ENCODE measurements at places on chromosomes 16 and 17.
A peak's percentile ranks its signal among the peaks of the same experiment; 100 is the strongest.

- DNase-seq, result no peak
Observed at GRCh38 chr17:17994271-17995069, 21.8 kb downstream of the DRC3 start.

- DNase-seq, result no peak
Observed at GRCh38 chr16:47643323-47644000, 182.3 kb downstream of the PHKB start.

DNA sequence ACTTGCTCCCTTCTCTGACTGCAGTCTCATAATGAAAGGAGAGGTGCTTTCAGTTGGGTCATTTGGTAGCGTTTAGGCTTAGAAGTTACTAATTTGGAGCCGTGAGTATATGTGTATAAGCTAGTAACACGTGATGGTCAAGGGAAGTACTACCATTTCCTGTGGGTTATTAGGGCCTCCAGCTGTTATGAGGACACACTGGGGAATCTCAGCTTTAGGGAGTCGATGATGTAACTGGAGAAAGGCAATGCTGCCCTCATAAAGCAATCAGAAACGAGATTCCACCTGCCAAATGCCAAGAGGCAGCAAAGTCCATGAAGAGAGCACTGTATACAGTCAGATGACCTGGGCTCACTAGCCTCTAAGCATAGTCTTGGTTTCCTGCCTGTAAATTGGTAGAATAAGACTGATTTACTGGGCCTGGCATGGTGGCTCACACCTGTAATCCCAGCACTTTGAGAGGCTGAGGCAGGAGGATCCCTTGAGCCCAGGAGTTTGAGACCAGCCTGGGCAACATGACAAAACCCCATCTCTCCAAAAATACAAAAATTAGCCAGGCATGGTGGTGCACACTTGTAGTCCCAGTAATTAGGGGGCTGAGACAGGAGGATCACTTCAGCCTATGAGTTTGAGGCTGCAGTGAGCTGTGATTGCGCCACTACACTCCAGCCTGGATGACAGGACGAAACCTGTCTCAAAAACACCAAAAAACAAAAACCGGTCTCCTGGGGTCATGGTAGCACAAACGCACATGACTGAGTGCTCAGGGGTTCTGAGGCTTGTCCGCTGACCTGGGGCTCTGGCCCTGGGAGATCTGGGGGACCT lies 53.0 kb downstream of the SF3B3 start:
- no peak for DNase-seq

DNA sequence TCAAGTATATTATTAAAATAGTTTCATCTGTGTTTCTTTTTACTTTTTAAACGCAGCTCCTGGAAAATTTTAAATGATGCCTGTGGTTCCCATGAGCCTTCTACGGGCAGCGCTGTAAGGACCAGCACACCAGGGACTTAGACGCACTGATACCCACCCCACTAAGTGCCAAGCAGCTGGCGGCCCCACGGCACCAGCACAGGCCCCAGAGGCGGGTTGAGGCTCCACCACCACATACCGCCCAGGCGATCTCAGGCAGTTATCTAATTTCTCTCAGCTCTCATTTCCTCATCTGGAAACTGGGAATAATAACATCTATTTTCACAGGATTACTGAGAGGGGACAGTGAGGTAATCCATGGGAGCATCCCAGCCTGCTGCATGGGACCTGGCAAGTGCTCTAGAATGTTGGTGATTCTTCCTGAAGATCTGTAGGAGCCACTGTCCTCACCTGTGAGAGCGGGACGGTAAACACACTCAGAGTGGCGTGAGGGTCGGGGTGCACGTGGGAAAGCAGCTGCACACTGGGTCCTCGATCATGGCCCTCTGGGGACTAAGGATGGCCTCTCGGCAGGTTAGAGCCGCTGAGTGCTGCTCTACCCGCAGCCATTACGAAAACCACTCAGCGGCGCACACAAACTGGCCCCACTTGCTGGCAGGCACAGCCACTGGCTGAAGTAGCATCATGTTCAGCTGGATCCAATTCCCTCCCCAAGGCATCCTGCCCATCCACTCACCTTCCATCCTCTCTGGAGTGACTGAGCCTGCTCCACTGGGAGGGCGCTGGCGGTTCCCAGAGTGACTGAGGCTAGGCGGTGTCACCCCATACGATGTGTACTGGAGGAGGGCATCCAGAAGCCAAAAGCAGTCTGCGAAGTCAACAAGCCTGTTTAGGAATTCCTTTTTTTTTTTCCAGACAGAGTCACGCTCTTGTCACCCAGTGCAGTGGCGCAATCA lies 17.6 kb upstream of the SLC38A8 start:
- DNase-seq, result no peak

GRCh38 chr17:27414271-27414670 lies 42.0 kb upstream of the KSR1 start:
- no peak for DNase-seq

- DNase-seq, result no peak
Observed at GRCh38 chr17:5200360-5200759, 8.7 kb upstream of the ZNF594 start.

DNA sequence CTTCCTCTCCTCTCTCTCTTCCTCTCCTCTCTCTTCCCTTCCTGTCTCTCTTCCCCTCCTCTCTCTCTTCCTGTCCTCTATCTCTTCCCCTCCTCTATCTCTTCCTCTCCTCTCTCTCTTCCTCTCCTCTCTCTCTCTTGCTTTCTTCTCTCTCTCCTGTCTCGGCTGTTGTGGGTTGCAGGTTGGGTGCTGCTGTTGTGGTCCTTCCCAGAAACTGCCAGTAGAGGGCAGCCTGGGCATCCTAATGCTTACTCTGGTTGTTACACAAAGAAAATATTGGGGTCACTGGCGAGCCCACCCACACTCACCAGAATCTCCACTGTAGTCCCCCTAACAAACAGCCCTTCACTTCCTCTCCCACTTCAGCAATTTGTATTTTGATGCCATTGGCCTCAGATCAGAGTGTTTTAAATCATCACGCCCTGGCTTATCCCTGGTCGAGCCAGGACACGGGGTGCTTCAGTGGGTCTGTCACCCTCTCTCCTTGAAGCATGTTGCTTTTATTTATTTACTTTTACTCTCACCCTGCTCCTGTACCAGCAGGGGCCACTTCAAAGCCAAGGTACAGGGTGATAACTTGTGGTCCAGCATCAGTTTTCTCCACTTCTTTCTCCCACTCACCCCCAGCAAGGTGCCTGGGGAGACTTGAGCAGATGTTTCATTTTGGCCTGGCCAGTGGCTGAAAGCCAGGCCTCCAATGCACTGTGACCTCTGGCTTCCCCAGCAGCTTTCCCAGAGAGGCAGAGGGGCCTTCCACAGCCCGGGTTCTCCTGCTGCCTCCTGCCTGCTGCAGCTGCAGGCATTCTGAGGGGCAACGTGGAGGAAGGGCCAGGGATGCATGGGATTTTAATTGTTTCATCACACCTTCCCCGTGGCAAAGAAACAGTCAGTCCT lies 4.7 kb upstream of the MMP15 start:
- DNase-seq, result peak; percentile 69

- no peak for DNase-seq
Observed at GRCh38 chr17:17351356-17351891, 48.3 kb downstream of the NT5M start.

DNA sequence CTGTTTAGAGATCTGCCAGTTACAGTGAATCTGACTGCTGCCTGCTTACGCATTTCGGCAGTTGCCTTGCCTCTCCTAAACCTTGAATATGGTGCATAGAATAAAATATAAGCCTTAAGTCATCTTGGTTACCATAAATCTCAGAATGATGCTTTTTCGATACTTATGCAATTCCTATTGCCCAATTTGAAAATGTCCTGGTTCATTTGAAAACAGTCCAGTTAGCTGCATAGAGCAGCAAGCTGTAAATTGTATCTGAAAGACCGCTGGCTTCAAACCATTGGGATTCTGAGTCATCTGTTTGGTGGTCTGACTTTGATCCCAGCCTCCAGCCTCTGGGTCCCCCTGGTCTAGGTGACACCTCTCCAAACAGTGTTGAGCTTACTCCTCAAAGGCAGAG lies 2.7 kb upstream of the PRKCA start:
- DNase-seq, result no peak

DNA sequence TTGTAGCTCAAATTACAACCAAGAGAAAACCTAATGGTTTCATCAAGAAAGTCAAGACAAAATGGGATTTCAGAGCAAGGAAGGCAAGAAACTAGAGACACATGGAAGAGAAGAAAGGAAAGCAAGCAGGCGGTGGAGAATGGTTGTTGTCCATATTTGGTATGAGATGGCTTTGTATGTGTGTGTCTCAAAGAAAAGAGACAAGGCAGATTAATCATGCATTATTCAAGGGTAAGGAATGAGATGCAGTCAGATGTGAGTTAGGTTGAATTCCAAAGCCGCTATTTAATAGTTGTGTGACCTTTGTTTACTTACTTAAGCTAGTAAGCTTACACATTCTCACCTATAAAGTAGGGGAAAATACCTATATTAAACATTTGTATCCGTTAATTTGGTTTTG lies 1029.6 kb downstream of the CDH11 start:
- no peak for DNase-seq
